ENCODE measurements at places on chromosomes 7 and 10. TPM values are rescaled to one million over a fixed set of nuclear protein-coding genes. Genes with fewer than 3 reads are reported as not detected.

GRCh38 chr7:123125231-123125630, 74.5 kb downstream of the SLC13A1 start:
- no peak for DNase-seq

The FOXP2 gene
- 11.4 TPM for total RNA-seq

The CYP3A4 gene
- not detected for total RNA-seq

GRCh38 chr10:4177791-4178190, 392.8 kb upstream of the KLF6 start:
- DNase-seq, result no peak

The INMT gene
- 0.05 TPM for total RNA-seq

Measured in dermis blood vessel endothelial cell (primary cell).